ENCODE measurements at places on chromosomes 3 and 15.

DNA sequence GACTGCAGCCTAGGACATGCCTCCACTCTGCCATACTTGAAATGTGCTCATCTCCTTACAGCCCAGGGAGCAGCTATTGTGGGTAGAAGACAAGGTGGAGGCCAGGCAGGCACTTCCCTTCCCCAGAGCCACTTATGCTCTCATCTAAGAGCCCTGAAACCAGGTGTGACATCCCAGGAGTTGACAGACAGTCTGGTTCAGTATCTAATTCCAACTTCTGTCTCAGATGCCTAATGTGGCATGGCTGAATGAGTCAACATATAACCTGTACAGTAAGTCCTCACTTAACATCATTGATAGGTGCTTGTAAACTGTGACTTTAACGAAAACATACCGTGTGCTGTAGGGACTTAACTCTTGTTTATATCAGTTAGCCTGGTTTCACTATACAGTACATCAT is 1.2 kb upstream of the CAPN3 start:
- no peak for DNase-seq

DNA sequence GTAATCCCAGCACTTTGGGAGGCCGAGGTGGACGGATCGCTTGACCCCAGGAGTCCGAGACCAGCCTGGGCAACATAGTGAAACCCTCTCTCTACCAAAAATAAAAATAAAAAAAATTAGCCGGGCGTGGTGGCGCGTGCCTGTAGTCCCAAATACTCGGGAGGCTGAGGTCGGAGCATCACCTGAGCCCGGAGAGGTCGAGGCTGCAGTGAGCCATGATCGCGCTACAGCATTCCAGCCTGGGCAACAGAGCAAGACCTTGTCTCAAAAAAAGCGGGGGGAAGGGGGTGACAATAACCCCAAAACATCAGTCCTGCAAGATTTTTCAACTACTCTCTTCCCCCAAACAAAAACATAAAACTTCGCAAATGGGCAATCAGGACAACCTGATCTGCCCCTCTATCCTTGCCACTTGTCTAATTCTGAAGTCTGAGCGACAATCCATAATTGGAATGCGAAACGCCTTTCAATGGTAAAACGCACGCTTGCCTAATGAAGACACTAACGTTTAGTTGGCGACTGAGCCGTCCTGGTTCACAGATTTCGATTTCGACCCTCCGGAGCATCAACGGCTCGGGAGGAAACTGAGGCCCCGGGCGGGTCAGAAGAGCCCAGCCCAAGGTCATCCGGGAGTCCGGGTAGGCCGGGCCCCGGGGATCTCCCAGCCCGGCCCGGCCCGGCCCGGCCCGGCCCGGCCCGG is 868 bp downstream of the BTBD1 start:
- DNase-seq, result no peak

- no peak for DNase-seq
Observed at GRCh38 chr3:168624892-168625448, 529.2 kb upstream of the GOLIM4 start.

DNA sequence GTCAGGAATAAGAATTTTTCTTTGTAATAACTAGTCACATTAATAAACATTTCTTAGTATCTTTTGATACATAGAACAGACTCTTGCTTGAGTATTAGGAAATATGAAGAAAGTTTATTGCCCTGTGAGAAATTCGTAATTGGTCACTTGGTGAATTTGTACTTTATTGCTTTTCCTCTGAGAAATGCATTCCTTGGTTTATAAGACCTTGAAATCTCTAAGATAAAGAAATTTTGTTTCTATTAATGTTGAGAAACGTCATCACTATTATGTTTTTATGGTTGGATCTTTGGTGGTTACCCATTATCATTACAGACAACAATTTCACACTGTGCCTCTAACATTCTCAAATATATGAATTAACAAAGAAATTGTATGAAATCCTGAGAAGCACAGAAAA is 652.0 kb upstream of the NECTIN3 start:
- DNase-seq, result no peak

DNA sequence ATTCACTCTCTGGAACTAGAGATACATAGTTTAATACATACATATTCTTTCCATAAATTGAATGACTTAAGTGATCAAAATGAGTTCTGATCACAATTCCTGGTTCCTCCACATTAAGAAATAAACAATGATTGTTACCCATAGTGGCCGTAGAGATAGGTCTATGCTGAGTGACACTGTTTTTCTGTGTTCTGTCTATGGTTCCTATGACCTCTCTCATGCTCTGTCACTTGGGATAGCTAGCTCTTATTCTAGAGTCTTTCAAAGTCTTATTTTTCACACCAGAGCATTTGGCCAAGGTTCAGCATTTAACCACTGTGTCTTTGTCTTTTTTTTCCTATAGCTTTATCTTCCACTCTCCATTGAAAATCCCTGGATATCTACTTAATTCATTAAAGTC is 132.4 kb downstream of the GOLGA6L6 start:
- no peak for DNase-seq

DNA sequence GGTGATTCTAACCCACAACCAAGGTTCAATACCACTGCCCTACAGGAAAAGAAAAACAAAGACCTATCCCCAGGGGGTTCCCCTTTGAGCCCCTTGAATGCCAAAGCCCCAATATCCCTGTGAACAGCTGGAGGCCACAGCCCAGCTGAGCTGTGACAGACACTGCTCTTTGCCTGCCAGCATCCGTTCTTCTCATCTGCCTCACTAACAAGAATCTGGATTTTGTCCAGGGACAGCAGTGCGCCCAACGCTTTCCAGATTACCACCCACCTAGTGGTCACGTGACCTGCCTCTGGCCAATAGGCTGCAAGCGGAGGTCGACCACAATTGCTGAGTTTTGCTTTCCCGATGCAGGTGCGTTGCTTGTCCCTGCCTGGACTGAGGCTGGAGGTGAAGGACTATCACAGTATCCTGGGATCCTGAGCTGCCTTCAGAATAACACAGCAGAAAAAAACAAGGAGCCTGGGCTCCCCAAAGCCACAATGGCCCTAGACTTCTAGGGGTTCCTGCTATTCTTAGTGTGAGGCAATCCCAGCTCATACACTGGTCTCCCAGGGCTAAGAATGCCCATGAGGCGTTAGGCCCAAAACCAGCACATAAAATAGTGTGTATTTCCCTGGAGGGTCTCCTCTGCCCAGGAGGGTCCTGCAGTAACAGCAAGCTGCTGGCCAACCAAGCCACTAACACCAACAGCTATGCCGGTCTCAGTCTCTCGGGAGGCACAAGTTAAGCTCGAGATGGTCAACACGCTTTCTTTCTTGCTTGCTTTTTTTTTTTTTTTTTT is 13.8 kb downstream of the BDH1 start:
- DNase-seq, result no peak

- no peak for DNase-seq
Observed at GRCh38 chr3:125552401-125552800, 32.4 kb upstream of the SNX4 start.

GRCh38 chr3:45227071-45227820 is 1.2 kb upstream of the TMEM158 start:
- DNase-seq, result no peak

DNA sequence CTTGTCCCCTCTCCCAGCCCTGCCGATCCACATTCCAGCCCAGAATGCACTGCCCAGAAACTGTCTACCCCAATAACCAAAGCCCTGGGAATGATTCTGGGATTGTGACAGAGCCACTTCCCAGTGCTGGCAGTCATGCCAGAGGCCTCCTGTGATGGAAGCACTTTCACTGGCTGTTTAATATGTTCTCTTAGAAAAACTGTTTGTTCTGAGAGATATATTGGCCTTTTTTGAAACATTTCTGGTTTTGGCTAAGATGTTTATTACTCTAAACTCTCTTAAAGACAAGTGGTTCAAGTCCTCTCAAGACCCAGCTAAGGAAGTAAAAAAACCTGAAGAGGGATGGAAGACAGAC is 74.0 kb upstream of the HACD2 start:
- no peak for DNase-seq

- no peak for DNase-seq
Observed at GRCh38 chr3:73536952-73537351, 87.8 kb downstream of the PDZRN3 start.

- no peak for DNase-seq
Observed at GRCh38 chr3:155018621-155019330, 61.3 kb upstream of the MME start.

GRCh38 chr3:190044142-190044541 is 76.6 kb downstream of the P3H2 start:
- DNase-seq, result no peak
